ENCODE measurements at places on chromosomes 2 and 18. TPM values are rescaled to one million over a fixed set of nuclear protein-coding genes. Genes with fewer than 3 reads are reported as not detected.

DNA sequence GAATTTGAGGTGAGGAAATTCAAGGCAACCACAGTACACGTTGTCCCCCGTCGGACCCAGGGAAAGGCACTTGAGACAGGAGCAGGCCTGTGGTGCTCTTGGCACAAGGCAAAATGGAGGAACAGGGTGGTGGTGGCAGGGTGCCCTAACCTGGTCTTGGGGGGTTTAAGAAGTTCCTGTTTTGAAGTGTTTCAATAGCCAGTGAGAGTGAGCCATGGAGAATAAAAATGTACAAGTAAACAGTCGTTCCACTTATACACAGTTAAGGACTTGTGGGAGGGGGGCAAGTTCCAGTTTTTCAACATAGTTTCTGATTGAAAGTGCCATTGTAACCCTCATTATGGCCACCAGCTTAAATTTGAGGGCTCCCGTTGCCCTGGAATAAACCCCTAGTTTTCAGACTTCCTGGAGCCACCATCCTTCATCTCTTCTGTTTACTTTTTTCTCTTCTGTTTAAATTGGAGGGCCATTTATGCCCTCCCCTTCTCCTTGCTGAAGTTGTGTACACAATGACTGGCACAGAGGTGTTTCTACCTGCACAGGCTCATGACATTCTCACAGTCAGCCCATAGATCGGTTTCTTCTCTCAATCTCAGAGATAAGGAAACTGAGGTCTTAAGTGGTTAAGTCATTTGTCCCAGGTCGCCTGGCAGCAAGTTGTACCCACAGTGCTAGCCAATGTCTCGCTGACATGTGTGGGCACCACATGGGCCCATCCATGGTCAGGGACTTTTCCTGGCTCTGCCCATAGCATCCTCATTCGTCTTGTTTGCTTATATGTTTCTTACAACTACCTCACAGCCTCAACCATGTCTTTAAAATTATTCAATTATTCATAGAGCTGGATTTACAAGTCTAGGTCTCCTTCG is 66.0 kb upstream of the ST3GAL5 start:
- DNase-seq = no peak

GRCh38 chr18:31275722-31276463 is 42.1 kb upstream of the DSG1 start:
- no peak for DNase-seq

GRCh38 chr2:64533882-64534281 is 9.8 kb downstream of the AFTPH start:
- no peak for DNase-seq

DNA sequence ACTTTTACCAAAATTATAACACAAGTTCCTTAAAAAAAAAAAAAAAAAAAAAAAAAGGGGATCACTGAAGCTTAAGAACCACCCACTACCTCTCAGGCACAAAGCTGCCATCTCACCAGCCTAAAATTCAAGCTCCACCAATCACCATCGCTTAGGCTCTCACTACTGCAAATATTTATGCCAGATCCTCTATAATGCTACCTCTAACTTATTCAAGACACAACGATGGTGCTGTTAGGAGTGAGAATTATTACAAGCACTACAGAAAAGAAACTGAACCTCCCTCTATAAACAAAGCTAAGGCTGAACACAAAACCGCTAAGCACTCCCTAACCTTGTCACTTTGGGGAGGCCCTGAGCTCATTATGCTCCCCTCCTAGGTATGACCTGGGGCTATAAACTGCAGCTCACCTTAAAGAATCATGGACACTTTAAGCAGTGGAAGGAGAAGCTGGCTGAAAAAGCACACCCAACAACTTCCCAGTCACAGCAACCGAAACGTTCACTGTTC is 3.6 kb downstream of the FZD5 start:
- DNase-seq = no peak

DNA sequence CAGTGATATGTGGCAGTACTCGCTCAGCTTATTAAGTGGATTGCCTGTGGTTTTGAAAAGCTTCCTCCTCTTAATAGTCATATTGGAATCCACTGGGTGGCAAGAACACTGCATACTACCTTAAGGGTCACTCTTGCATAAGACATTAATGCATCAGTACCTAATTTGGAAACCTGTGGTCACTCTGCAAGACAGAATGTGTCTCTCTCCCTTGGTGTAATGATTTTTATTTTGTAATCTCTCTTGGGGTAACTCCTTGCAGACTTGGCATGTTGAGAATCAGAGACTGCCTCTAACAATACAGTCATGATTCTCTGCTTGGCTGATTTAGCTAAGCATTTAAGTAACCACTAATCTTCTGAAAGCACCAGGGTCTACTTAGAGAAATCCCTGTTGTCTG is 33.0 kb upstream of the IER3IP1 start:
- DNase-seq = no peak

DNA sequence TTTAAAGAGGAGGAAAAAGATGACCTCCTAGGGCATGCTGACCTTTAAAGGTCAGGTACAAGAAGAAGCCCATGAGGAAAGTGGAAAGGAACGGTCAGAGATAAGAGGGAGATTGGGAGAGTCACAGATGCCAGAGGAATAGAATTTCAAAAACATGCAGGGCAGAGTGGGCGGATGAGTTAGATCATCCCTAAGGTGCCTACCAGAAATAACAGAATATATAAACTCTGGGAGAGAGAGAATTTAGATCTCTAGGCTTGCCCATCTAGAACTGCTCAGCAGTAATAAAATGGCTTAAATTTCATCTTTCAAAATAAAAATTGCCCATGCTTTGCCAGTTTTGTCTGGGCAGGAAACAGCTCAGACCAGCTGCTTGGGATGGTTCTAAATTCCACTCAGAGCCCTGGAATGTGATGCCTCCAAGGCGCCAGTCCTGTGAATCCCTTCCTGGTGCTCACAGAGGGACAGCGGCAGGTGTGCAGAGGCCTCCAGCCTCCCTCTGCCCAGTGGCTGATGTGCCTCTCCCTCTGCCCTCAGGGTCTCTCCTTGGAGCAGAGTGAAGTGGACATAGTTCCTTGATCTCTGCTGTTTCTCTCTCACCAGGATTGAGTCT is 130.9 kb downstream of the ANTXR1 start:
- no peak for DNase-seq

- no peak for DNase-seq
Measured at GRCh38 chr2:214836568-214836967, 27.1 kb upstream of the BARD1 start.

- no peak for DNase-seq
Measured at GRCh38 chr2:155663265-155663664, 669.3 kb downstream of the NR4A2 start.

GRCh38 chr2:119290859-119291587 is 67.4 kb downstream of the STEAP3 start:
- DNase-seq = peak; percentile 78

DNA sequence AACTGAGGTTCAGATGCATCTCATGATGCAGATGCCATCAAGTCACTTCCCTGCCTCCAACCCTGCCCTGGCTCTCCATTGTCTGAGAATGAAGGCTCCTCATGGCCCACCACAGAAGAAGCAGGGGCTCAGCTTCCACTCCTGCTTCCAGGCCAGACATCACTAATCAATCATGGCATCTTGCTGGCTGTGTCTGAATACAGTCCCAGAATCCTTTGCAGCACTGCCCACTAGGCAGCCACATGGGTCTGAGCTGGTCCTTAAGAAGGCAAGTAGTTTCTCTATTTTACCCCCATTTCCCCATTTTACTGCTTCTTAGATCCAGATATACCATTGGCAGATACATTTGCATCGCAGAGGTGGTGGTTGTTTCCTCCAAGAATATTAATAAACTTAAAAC is 7.3 kb downstream of the ASPRV1 start:
- DNase-seq = no peak

- no peak for DNase-seq
Measured at GRCh38 chr2:134218414-134218813, 35.5 kb upstream of the MGAT5 start.

- no peak for DNase-seq
Measured at GRCh38 chr18:73168236-73168635, 300.4 kb upstream of the NETO1 start.

DNA sequence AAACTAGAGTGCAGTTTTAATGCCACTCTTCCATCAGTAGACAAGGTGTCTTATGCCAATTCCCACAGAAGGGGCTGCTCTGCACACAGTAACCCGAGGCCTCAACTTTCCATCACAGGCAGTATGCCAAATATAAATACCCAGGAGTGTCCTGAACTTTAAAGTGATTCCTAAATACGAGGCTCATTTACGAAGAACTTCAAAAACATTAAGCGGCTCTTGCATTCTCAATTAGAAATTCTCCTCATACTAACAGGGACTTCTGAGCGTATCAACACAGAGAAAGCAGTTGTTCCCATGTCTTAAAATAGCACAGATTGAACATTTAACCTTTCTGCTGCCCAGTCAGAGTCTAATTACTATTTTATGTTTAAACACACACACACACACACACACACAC is 638.6 kb downstream of the ERBB4 start:
- no peak for DNase-seq

DNA sequence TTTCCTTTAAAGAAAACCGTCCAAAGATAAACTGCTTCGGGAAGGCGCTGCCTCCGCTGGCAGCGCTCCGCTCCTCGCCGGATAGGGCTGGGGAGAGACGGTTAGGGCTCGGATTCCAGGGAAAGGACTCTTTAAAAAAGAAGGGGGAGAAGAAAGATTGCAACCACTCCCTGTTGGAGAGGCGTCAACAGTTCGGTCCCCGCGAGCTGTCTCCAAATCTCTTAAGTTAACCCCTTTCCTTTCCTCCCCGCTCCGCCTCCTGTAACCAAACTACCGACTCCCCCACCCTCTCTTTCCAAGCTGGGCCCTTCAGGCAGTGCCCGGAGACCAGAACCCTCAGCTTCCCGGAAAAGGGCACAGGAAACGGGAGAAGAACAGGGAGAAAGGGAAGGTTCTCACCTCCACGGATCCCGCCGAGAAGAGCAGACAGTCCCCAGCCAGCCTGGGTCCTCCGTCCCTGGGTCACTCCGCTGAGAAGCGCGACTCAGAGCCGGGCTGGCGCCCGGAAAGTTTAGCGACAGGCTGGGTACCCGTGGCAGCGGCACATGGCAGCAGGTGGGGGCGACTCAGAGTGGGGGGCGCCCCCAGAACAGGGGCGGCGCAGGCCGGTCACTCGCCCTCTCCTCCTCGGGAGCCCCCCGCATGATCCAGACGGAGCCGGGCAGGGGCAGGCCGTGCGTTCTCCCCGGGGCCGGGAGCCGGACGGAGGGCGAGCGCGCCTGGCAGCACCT is 675 bp downstream of the FZD5 start:
- no peak for DNase-seq

DNA sequence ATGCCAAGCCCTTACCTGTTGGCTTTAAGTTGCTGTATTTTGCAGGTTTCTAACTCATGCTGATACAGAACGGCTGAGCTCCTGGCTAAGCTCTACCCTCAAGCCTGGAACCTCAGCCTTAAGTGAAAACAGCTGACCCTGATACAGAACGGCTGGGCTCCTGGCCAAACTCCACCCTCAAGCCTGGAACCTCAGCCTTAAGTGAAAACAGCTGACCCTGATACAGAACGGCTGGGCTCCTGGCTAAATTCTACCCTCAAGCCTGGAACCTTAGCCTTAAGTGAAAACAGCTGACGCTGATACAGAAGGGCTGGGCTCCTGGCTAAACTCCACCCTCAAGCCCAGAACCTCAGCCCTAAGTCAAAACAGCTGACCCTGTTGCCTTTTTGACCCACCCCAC is 17.6 kb upstream of the DNER start:
- no peak for DNase-seq

DNA sequence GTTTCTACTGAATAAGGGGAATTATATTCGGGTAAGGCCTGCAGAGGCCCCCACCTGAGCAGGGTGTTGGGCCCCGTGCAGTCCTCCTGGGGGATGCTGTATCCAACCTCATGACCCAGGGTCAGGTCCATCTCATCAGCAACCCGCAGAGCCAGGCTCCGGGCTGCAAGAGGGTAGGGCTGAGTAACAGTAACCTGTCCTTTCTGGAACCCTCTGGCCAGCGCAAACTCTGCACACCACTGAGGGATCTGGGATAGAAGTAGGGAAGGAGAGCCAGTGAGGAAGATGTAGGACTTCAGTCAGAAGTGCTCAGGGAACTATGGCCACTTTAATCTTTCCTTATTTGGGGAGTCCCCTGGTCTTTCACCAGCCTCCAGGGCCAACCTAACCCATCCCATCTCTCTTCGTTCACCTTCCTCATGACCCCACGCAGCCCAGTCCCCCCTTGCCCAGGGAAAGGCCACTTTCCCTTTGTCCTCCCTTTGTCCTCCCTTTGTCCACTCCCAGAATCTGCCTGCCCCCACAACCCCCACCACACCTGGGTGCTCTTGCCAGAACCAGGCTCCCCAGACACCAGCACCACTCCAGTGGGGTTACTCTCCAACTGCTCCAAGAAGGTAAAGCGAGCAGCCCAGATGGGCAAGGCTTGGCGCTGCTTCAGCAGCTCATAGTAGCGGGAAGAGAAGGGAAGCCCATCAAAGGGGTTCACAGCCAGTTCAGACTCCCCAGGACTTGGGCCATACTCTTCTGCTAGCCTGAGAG is 895 bp downstream of the DQX1 start:
- peak; percentile 22 for DNase-seq

GRCh38 chr2:105786231-105787230 is 41.8 kb downstream of the NCK2 start:
- DNase-seq = no peak

- DNase-seq = no peak
Measured at GRCh38 chr2:86314125-86314524, 23.3 kb downstream of the REEP1 start.

GRCh38 chr18:23977719-23978483 is 36.7 kb upstream of the TTC39C start:
- DNase-seq = no peak

DNA sequence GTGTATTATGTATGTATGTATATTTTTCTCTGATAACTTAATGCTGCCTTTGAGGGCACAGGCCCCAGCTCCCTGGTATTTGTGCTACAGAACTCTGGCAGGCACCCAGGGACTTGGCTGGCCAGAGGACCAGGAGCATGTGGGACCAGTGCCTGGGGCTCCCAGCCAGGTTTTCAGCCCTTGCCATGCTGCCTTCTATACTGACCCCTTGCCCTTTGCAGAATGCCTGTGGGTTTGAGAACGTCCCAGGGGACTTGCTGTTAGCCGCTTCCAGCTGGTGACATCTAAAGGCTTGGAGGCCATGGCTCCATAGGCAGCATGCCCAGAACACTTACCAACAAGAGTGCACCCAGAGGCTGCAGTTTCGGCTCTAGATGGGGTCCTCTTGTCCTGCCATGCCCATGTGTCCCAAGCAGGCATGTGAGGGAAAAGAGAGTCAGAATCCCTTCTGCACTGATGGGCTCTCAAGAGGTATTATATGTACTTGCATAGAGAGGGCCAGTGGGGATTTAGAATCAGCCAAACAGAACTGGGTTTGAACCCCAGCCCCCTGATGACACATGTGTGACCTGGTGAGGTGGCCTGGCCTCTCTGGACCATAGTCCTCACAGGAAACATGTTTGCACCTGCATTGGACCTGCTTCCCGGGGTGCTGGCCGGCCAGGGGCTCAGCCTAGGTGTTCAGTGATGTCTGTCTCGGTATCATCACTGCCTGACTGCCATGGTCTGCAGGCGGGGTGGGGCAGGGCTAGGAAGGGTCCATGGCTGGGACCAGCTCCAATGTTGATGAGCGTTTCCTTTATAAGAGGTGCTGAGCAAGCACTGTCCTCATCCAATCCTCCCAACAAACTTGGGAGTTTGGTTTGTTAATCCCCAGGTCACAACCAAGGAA is 119.2 kb upstream of the FHL2 start:
- no peak for DNase-seq

Gene MPP4
- not detected for total RNA-seq

Gene TSPYL6
- total RNA-seq = 0.07 TPM

Gene CABYR
- total RNA-seq = 1.4 TPM

Gene MBD1
- total RNA-seq = 63.9 TPM

Gene FBXO15
- total RNA-seq = 1.4 TPM

Gene C2orf66
- total RNA-seq = not detected

Gene NT5DC4
- total RNA-seq = not detected

Gene RAB17
- total RNA-seq = 9.5 TPM

Gene SERPINB12
- total RNA-seq = not detected

Gene SPEG
- total RNA-seq = 24.8 TPM

Gene SGO2
- 2.7 TPM for total RNA-seq

Gene RBM43
- 14.7 TPM for total RNA-seq
